ENCODE measurements at places on chromosomes 7 and 10.

- DNase-seq, result no peak
Observed at GRCh38 chr10:116948530-116948870, 56.5 kb downstream of the SHTN1 start.

GRCh38 chr7:130940907-130941306, 206.9 kb upstream of the KLF14 start:
- no peak for DNase-seq

GRCh38 chr7:33423646-33424020, 294.3 kb downstream of the BBS9 start:
- no peak for DNase-seq

DNA sequence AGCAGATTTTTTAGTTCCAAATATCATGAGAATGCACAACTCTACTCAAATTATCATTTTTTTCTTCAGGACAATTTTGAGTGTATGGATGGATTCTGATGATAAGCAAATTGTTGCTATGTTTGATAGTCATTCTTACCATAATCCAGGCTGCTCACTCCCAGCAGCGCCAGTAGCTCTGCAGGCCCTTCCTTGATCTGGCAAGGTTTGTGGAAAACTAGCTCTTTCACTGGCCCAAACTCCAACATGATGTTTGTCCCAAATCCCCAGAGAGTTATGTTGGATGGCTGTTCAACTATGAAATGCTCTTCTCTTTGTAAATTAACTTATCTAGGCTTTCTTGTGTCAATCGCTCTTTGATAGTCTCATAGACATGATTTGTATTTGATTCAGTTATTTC, 933.7 kb downstream of the DNAJB9 start:
- DNase-seq, result no peak

DNA sequence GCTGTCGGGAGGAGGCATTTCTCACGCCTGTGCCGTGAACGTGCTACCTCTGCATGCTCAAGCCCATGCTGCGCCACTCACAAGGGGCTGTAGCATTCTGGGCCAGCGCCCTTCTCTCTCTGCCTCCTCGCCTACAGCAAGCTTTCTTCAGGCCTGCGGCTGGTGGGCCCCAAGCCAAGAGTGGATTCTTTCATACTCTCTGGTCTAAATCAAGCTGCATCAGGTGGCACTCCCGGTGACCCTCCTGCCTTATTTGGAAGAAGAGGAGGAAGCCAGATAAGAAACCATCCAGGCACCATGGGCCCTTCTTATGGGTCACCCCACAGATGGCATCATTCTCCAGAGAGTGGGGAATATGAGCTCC, 86.7 kb upstream of the DUSP5 start:
- DNase-seq, result no peak

DNA sequence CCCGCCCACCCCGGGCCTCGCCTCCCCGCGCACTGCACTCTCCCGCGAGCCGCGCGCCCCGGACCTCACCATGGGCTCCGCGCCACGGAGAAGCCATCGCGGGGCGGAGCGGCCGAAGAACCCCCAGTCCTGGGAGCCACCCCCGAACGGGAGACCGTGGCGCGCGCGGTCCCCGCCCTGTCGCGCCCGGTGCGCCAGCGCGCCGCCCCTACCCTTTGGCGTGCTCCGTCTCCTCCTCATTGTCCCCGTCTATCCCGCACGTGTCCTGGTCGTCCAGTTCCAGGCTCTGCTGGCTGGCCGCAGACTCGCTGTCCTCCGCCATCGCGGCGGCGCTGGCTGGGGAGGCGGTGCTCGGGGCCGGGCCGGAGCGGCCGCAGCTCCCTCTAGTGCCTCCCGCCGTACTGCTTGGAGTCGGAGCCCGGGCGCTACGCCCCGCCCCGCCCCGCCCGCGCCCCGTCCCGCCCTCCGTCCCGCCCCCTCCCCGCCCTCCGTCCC, at the start of gene NMT2:
Gene NMT2 (minus strand): TSS at position 403 of the 495 bp plus-strand sequence. CDS start 81 bp downstream, at position 322.
- DNase-seq, result peak; percentile 39

GRCh38 chr7:156017431-156017830, 205.2 kb upstream of the SHH start:
- DNase-seq, result no peak

- no peak for DNase-seq
Observed at GRCh38 chr7:34718867-34719266, 60.8 kb downstream of the NPSR1 start.

GRCh38 chr10:84596585-84596984, 268.2 kb downstream of the CCSER2 start:
- no peak for DNase-seq

- no peak for DNase-seq
Observed at GRCh38 chr10:7534480-7534852, 123.6 kb upstream of the SFMBT2 start.

DNA sequence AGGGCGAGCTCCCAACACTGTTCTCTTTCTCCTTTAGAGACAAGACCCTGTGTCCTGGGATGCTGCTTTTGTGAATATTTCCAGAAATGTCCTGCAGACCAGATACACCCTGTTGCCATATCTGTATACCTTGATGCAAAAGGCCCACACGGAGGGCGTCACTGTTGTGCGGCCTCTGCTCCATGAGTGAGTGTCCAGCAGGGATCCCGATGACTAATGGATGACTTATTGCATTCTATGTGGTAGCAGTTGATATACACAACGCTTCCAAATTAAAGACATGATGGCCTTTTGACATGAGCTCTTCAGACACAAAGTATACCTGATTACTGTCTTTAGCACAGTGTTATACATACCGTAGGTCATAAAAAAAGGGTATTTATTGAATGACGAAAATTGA, 45.0 kb upstream of the MGAM2 start:
- no peak for DNase-seq

DNA sequence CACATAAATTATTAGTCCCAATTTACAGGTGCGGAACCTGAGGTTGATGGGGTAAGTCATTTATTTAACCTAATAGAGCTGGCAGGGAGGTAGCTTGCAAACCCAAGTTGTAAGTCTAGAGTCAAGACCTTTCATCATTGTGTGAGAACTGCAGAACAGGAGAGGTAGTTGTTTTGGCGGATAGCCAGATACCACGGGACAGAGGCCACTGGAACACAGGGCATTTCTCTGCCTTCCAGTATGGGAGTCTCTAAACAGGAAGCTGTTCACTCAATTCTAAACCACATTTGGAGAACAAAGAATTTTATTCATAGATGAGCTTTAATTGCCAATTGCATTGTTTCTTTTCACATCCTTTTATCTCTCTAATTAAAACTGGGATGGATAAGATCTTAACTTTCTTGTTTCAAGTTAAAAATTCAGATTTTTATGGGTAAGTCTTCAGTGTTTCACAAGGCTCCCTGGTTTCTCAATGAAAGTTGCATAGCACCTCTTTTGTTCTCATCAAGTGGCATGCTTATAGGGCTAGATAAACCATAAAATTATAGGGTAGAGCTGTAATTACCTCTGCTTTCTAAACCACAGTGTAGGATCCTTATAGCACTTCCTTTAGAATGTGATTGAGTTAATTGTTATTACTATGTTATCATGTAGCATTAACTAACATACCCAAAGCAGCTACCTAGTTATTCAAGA, 489.0 kb downstream of the GATA3 start:
- no peak for DNase-seq

DNA sequence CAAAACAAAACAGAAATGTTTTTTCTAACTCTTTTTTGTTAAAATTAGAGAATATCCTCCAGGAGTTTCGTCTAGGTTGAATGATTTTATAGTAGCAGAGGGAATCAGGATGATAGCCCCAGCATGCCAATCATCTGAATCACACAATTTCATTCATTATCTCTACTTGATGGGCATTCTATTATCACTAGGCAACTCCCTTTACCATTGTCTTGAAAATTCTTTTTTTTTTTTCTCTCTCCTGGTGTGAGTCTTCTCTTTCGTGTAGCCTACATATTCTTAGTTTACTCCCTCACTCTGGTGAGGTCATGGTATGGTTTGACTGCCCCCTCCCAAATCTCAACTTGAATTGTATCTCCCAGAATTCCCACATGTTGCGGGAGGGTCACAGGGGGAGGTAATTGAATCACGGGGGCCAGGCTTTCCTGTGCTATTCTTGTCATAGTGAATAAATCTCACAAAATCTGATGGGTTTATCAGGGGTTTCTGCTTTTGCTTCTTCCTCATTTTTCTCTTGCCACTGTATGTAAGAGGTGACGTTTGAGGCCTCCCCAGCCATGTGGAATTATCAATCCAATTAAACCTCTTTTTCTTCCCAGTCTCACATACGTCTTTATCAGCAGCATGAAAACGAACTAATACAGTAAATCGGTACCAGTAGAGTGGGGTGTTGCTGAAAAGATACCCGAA, 105.0 kb downstream of the OTUD1 start:
- no peak for DNase-seq

- no peak for DNase-seq
Observed at GRCh38 chr7:149880638-149881311, 7.0 kb downstream of the ATP6V0E2 start.

- no peak for DNase-seq
Observed at GRCh38 chr10:123964953-123965352, 73.3 kb upstream of the CPXM2 start.

DNA sequence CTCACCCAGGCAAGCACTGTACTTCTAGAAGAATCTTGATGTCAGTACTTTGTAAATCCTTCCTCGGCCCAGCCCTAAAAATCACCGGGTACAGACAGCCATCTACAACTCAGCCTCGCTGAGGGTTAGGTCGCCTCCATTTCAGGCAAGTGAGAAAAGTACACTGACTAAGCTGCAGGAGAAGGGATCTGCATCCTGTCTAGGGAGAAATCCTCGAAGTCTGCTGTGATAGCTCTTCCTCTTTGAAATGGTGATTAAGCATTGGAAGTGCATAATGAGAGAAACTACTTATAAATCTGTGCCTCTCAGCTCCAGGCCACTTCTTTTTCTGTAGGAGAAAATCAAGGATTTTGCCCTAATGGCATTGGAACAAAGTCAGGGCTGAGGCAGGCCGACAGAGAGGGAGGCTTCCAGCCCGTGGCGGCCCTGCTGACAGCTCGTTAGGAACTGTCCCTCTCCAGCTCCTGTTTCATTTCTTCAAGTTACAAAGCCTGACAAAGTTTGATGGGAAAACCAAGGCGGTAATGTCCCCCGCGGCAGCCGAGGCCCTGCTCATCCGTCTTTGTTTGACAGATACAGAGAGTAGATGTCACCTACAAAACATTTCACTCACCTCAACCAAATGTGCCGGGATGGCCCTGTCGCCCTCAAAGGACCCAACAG, 14.1 kb upstream of the GOT1 start:
- DNase-seq, result no peak

- DNase-seq, result no peak
Observed at GRCh38 chr7:116687801-116688201, 15.8 kb downstream of the MET start.

GRCh38 chr7:18133921-18134320, 106.3 kb upstream of the PRPS1L1 start:
- DNase-seq, result no peak

DNA sequence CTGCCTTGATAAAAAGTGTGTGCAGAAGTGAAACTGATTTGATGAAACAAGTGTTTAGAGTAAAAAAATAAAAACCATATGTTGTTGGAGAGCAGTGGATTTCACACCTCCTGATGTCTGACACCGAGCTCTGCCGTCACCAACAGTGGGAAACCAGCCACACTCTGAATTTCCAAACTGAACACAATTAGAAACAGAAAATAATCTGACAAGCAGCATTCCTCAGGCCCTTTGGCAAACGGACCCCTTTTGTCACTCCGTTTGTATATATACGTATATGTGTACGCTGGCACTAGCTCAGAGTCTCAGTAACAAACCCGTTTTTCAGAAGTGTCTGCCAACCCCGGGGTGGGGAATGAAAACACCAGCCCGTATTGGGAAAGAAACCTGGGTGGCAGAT, 32.4 kb downstream of the TACC2 start:
- no peak for DNase-seq

- DNase-seq, result no peak
Observed at GRCh38 chr10:23696476-23696875, 257.6 kb downstream of the OTUD1 start.

- DNase-seq, result no peak
Observed at GRCh38 chr7:107430057-107430456, 39.8 kb upstream of the GPR22 start.

DNA sequence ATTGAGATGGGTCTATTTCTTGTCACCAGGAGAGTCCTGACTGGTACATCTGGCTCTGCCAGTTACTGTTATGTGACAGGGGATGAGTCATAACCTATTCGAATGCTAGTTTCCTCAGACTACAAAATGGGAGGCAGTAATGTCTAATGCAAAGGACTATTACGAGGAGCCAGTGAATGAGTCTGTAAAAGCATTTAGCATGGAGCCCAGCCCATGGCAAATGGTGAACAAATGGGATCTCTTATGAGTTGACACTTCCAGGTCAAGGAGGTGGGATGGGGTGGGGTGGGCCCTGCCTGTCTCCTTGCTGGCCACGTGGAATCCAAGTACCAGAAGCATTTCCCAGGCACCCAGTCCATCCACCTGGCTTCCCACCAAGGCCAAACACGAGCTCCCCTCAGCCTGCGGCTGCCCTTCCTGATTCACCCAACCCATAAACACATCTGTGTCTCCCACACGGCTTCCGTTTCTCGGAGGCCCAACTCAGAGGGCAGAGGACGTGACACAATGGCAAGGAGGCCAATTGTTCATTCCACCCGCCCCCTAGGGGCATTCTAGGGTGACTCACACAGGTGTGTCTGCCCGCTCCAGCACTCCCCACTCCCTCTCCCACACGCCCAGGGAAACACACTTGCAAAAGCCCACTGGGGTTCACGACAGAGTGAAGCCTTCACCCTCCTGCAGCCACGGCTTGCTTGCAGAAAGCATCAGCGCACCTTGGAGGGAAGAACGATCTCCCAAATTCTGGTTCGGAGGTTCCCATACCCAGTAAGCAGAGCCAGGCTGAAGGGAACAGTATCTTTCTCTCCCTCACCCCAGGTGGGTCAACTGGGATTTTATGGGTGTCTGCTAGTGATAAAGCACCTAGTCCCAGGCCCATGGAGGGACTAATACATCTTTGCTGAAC, 109.8 kb downstream of the SH3PXD2A start:
- peak; percentile 24 for DNase-seq

- DNase-seq, result no peak
Observed at GRCh38 chr7:13189668-13190067, 502.2 kb downstream of the ARL4A start.

- DNase-seq, result no peak
Observed at GRCh38 chr7:33841031-33841430, 64.3 kb upstream of the BMPER start.

DNA sequence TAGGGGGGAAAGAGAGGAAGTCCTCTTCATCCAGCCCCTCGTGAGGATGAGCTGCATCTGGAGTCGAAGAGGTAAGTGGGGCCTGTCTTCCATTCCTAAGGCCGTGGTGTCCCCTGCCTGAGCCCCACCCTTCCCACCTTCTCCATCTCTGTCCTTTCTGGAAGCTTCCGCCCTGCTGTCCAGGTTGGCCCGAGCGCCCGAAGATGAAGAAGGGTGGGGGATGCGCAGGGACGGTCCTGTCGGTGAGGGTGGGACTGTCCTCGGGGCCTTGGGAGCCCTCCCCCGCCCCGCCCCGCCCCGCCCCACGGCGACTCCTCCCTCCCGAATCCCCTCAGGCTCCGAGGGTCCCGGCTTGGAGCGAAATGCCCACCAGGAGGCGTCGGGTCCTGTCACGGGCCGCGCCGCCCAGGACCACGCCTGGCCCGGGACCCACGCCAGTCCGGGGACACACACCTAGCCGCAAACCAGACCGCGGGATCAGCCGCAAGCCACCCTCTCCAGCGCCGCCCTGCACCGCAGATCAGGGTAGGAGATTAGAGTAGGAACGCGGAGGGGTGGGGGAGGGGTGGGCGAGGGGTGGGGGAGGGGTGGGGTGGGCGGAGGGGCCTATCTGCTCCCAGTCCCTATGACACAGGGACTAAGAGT, 15.3 kb downstream of the GPRIN2 start:
- no peak for DNase-seq

GRCh38 chr10:111303887-111304286, 227.1 kb downstream of the ADRA2A start:
- no peak for DNase-seq

GRCh38 chr7:4837803-4838625, 23.8 kb downstream of the PAPOLB start:
- no peak for DNase-seq
